ENCODE measurements at places on chromosomes 1 and 21.

- DNase-seq: no peak
These were observed 13.0 kb upstream of the ST6GALNAC5 start for GRCh38 chr1:76854255-76854654.

- DNase-seq: no peak
These were observed 48.5 kb upstream of the ZNF644 start for GRCh38 chr1:91070298-91070697.

- no peak for DNase-seq
These were observed 22.1 kb downstream of the RGS8 start for GRCh38 chr1:182662121-182662890.

DNA sequence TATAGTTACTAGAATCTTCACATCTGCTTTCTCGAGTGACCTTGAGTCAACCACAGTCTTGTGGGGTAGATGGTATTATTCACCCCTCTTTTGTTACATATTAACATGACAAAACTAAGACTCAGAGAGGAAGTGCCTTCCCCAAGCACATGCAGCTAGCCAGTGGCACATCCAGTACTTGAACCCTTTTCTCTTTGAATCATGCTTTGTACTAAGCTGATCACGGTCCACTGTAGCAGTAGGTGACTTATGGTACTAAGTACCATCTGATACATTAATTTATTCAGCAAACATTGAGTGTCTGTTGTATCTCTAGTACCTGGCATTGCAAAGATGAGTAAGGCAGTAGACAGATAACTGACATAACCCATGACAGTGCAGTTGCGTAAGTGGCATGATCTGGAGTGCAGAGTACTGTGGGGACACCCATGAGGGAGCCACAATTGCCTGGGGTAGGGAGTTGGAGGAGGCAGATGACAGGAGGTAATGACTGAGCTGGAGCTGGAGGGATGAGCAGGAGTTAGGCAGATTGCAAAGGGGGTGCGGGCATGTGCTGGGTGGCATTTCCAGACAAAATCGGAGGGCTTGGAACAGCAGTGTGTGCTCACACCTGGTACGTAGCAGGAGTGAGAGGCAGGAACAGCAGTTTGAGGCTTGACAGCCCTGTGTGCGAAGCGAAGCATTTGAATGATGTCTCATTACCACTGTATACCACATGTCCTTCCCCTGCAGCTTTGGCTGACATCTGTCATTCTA lies 29.8 kb downstream of the UCK2 start:
- no peak for DNase-seq

GRCh38 chr1:236882678-236883077 lies 87.6 kb downstream of the MTR start:
- DNase-seq: no peak

GRCh38 chr1:155678027-155678426 lies 10.5 kb downstream of the YY1AP1 start:
- no peak for DNase-seq

DNA sequence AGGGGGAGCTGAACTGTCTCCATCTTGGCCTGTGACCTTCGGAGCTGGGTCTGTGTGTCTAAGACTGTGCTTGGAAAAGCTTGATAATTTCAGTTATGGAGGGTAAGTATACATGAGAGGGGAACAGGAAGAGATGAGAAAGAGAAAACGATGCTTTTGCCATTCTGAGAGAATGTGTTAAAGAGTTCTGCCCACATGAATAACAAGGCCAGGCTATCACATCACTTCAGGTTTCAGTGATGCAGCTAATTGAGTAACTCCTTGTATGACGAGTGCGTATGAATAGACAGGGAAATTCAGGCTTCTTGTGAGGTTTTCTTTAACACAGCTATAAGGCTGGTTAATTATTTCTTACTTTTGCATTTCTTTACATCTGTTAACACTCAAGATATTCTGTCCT lies 81.0 kb downstream of the PLPPR5 start:
- DNase-seq: no peak

DNA sequence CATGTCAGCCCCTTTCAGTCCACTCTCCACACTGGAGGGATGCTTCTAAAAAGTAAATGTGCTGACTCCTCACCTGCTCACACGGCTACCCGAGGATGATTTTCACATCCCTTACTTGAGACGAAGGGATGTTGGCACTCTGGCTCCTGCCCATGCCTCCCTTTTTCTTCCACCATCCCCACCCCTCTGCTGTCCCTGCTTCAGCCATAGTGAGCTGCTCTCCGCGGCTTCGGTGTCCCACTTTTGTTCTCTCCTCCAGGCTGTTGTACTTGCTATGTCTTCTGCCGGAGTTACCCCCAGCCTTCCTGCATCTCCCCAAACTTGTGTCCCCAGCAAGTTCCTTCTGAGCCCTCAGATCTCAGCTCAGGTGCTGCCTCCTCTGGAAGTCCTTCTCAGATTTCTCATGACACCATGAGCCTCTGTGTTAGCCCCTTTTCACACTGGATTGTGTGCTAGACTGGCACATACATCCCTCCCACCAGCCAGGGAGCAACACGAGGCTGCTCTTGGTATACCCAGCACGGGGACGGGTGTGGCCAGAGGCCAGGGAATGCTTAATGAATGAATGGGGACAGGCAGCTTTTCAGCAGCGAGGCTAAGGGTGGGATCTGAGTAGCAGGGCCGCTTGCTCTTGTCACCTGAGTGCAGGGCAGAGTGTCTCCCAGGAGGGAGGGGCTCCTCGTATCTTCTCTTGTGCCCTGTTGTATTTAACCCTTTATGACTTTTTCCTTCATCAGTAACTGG lies 1.3 kb downstream of the ACOT11 start:
- no peak for DNase-seq

- peak; percentile 33 for DNase-seq
These were observed 62.9 kb upstream of the SELENON start for GRCh38 chr1:25737130-25737529.

- no peak for DNase-seq
These were observed 198.0 kb downstream of the HUNK start for GRCh38 chr21:32070676-32071330.

GRCh38 chr1:202266061-202266765 lies 72.6 kb downstream of the LGR6 start:
- no peak for DNase-seq

DNA sequence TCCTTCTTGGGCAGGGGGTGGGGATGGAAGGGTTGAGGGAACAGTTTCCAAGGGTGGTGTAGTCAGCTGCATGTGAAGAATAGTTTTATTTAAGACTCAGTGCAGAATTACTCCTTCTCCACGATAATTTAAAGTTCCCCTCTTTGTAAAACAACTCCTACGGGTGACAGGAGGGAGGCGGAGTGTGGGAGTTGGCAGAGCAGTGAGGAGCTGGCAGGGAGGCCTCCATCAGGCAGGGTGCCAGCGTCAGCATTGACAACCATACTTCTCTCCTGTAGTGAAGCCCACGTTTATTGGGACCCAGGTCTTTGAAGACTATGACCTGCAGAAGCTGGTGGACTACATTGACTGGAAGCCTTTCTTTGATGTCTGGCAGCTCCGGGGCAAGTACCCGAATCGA lies 93.8 kb downstream of the MTR start:
- DNase-seq: no peak

DNA sequence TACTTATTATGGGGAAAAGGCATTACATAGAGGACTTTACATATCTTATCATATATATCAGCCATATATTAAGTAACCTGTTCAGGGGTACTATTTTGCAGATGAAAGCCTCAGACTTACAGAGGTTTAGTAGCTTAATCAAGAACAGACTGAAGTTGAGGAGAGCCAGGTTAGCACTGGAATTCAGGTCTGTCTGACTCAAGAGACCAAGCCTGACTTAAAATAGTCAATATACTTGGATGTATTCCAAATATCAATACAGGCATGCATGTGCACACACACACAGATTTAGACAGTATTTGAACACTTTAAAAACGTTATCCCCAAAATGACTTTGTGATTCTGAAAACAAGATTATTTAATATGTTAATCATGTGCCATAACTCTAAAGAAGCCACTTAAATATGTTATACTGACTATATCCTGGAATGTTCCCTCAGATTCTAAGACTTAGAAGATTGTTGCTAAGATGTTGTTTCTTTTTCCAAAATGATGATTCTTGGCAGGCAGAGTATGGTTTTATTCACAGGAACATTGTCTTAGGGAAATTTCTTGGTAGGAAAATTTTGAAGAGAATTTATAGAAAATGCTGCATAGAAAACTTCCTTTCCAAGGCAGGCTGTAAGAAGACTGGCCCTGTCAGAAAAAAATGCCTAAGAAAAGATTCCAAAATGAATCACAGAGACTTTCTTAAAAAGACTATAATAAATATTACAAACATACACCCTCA lies 61.6 kb downstream of the ADAMTS1 start:
- DNase-seq: no peak

- DNase-seq: no peak
These were observed 32.4 kb downstream of the COA6 start for GRCh38 chr1:234405676-234406075.

- no peak for DNase-seq
These were observed 51.6 kb downstream of the FNBP1L start for GRCh38 chr1:93499533-93499932.

DNA sequence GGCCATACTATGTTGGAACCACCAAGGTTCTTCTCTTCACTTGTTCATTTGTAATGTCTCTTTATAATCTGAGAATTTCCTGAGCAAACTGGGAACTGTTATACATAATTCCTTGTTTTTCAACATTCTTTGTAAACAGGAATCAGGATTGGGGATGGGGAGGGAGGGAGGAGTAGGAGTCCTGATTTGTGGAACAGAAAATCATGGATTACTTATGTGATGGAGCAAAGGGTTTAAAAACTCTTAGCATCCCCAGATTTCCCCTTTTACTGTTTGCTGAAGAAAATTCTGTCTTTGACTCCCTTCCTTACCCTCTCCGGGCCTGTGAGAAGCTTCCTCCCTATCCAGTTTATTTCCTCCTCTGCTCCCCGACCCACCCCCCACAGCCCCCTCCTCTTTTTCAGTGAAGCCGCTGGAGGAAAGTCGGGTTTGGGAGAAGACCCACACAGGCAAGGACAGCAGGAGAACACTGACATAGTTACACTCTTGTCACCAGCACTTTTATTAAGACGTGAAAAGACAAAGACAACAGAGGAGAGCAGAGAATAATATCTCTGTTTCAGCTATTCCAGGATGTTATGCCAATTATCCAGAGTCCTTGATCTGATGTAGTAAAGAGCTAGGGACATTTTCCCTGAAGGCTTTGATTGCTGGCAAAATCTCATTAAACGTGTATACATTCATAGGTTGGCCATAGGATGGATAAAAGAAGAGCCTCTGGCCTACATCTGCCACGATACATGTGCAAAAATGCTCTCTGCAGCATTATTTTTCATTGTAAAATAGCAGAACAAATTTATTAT lies 4.6 kb upstream of the NBPF1 start:
- DNase-seq: no peak

GRCh38 chr1:202836623-202837403 lies 26.1 kb downstream of the PCAT6 start:
- DNase-seq: peak; percentile 44

All from upper lobe of left lung (tissue), 6 donors.